ENCODE measurements at places on chromosomes 6 and 20.

DNA sequence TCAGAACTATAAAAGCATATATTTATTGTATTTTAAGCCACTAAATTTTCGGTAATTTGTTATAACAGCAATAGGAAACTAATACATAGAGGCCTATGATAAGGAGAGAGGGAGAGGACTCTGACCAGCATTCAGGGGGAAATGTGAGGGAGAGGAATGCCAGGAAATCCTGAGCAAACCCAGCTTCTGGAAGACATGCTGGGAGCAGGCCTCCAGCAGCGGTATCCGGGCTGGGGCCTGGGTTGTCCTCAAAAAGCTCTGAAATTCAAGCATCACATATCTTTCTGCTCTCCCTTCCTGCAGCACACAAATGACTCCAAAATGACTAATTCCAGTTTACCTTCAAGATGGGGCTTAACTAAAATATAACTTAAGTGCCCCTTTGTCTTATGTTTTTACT is 33.4 kb upstream of the RIMS1 start:
- no peak for DNase-seq

DNA sequence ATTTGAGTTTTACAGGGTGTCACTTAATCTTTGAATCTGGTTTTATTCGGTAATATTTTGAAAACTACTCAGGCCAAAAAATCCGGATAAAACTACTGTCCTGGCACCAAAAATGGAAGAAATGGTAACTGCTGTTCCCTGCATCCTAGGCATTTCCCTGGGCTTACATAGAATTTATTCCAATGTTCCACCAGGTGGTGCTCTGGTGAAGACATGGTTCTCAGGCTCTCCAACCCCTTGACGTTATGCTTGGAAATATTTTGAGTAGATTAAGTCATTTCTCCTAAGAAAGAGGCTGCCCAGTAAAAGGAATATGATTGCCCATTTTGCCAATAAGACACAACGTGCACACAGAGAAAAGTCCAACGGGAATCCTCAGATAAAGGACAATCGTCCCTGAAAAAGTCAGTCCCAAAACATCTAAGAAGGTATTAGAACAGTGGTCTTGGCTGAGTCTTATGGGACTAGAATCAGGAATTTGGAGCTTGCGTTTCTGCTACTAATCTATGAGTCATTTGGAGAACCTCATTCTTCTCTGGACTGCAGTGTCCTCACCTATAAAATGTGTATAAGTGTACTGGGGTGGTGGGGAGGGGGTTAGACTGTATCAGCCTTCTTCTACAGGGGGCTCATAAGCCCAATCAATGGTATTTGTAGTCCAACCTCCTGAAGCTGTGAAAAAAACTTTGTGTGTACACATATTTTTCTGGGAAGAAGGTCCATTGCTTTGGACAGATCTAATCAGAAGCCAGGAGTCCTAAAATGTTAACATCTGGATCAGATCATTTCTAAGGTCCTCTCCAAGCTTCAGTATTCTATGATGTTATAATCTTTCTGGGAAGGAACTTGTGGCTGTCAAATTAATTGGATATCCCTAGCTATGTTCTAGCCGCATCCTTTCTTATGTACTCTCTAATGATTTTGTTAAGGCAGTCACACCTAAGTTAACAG is 131.0 kb upstream of the BMP2 start:
- no peak for DNase-seq

DNA sequence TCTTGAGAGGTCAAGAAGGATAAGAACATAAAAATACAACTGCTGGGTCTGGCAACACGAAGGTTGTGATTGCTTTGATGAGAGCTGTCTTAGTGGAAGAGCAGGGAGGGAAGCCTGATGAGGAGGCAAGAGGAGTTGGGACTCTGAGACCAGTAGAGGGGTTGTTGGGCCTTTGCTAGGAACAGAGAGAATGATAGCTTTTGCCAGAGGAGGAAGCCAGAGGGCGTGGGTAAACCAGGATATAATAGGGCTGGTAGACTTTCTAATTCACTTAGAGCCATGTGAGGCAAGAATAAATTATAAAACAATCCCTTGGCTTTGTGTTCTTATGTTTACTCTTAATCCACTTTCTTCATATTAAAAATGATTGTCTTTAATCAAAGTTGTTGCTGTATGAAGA is 78.6 kb downstream of the RCAN2 start:
- no peak for DNase-seq

DNA sequence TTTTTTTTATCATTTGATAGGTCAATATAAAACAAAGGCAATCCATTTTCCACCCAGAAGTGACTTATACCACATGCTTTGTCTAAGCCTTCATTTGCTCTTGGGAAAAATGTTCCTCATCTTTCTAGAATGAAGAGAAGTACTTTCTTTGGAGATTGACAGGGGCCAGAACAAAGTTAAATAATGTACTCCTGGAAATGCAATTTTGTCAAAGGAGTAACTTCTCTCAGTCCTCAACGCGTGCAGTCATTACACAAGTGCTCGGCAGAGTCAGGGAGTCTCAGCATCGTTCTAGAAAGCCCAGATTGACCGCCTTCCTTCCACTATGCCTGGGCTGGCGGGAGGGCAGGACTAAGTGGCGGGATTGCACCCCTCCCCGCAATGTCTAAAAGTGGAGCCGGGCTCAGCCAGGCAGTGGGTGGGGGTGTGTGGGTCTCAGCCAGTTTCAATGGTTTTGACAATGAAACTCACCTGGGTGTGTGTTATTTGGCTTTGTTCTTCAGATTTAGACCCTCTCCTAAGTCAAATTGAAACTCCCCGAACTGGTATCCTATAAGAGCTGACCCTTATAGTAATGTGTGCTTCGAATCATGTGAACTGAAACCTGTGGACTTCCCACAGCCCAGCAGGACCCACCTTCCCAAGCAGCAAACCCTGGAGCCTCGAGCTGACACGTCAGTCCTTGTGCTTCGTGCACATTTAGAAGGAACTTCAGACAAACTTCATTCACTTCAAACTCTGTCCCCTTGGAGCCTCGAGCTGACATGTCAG is 63.2 kb upstream of the DUSP22 start:
- DNase-seq: no peak

DNA sequence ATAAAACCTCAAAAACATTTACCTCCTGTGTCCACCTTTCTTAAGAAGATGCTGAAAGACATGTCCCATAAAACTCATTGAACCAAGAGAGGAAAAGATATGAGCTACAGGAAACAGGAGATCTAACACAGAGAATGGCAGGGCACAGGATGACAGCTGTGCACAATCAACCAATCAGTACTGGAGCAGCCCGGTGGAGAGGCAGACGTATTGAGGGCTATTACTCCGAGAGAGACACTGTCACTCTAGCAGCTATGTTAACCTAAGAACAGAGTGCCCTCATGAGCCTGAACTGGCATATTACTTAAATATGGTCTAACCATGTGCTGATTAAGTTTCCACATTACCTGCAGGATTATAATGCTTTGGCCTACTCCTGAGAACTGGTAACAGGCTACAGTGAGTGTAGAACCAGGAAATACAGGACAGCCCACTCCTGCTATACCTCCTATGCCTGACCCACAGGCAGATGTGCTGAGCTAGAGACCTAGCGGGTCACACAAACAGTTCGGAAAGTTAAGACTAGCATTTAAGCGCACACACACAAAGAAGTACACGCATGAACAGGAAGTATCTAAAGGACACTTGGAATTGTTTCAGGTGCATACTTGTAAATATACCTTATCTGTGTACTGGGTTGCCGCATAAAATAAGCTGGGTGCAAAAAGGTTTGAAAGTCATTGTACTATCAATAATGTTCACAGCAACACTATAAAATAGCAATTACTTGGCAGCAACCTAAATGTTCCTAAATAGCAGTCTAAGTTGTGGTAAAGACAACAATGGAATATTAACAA is 199.3 kb upstream of the SHLD1 start:
- DNase-seq: no peak

- DNase-seq: peak; percentile 78
Measured at GRCh38 chr20:5171064-5171789, 44.4 kb downstream of the CDS2 start.

DNA sequence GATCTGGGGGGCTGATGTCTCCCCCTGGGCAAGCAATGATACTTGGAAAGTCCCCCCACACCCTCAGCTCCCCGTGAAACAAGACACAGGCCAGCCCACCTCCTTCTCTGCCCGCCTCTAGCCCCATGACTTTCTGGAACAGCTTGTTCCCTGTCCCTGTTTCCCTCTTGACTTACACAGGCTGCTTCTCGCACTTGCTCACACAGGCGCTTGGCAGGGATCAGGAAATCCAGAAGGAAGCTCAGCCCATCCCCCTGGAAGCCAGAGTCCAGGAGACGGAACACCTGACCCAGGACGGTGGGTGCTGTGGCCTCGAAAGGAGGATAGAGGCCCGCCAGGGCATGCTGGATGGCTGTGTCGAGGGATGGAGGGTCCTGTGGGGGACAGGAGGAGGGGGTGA is 14.8 kb downstream of the KIAA1755 start:
- no peak for DNase-seq

- no peak for DNase-seq
Measured at GRCh38 chr6:166957087-166957804, 896 bp upstream of the RNASET2 start.

GRCh38 chr6:32983964-32984621 is 15.7 kb downstream of the BRD2 start:
- no peak for DNase-seq

DNA sequence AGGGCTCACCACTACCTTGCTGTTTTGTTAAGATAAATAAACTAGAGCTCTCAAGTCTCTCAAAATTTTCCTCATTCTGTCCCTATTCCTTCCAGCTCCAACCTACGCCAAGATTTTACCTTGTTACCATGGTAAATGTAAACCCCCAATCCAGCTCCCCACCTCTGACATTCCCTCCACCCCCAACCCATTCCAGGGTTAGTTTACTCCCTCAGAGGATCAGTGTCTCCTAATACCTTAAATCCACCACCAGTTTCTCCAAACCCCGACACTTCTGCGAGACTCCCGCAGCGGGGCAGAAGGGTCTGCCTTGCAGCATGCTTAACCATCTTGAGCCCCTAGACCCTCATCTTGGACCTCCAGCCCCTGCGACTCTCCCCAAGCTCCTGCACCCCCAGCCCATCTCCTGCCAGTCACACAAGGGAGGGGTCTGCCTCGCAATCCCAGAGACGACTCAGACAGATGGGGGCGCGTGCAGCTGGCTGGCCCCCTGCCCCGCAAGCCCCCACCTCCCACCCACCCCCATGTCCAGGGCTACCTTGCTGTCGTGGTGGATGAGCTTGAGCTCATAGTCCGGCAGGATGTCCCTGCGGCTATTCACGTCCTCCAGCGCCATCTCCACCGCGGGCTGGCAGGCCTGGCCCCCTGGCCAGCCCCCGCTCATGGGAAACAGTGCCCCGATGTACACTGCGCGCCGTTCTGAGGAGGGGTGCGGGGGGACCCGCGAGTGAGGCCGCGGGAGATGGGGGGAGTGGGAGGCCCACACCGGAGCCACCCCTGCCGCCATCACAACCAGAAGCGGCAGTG is 5.8 kb downstream of the GABBR1 start:
- no peak for DNase-seq

DNA sequence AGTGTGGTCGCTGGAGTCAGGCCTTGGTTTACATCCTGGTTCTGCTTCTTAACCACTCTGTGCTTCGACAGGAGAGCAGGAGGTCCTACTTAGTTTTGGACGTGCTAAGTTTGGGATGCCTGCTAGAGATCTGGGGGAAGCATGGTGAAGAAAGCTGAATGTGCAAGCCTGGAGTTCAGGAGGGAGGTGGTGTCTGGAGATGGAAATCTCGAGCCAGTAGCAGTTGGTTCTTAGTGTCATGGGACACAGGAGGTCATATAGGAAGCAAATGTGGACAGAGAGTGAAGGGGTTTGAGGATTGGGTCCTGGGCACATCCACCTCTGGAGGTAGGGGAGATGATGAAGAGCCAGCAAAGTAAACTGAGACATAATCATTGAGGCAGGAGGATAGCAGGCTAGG is 131.4 kb downstream of the SYCP2 start:
- DNase-seq: no peak

DNA sequence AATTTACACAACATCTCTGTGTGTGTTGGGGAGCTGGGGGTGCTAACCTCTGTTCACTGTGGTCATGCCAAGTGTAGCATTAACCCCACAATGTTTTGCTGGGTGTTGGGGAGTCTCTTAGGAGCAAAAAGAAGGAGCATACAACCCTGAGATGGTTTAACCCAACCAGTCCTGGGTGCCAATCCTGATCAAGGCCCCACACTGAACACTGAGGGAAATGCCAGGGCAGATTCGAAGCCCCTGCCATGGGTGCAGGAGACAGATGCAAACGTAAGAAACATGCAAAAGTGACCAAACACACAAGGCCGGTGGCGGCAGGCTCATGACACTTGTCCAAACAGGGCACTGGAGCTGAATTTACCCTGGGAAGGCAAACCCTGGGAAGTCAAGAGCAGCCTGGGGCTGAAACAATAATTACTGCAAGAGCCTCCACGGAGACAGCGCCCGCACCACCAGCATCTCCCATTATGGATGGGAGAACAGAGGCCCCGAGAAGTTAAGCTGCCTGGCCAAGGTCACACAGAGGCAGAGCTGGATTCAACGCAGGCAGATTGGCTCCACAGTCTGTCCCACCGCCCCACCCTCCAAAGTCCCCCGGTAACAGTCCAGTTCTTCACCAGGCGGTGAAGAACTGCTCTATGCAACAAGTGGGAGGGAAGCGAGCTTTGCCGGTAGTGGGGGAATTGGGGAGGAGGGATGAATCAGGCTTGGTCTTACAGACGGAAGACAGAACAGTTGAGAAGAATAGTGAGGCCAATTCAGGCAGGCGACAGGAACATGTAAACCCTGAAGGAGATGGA is 8.5 kb downstream of the ACSS1 start:
- no peak for DNase-seq

DNA sequence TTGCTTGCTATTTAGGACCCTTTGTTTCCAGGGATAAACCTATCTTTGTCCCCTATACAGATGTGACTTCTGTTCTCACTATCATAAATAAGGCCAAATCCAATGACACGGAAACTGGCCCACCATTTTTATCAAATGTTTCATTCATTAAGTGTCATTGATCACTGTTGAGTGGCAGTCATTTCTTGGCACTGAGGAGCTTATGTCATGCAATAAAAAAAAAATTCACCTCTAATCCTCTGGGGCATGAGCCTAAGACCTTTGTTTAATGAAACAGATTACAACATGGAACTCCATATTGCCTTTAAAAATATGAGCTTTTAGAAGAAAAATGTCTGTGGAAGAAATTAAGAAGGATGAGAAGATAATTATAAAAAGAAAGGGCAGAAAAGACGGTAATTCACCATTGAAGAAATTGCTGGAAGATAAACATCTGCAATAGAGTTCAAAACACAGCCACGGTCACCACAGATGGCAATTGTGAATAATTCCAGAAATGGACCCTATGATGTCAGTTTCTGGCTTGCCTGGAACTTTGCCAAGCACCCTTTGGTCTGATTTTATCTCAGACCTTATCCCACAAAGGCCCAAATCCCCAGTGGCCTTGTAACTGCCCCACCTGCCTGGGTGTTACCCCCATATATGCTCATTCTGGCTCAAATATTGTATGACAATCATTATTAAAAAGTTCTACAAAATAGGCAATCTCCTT is 91.1 kb downstream of the DST start:
- no peak for DNase-seq

- no peak for DNase-seq
Measured at GRCh38 chr6:3037638-3038365, 30.5 kb upstream of the RIPK1 start.

- DNase-seq: no peak
Measured at GRCh38 chr6:116446399-116446798, 14.8 kb upstream of the CALHM6 start.

- DNase-seq: no peak
Measured at GRCh38 chr20:58640446-58640845, 10.6 kb upstream of the STX16 start.

GRCh38 chr6:22642254-22642653 is 72.9 kb downstream of the HDGFL1 start:
- no peak for DNase-seq
